ENCODE measurements at places on chromosomes 16 and 17. TPM values are rescaled to one million over a fixed set of nuclear protein-coding genes. Genes with fewer than 3 reads are reported as not detected.

RFFL gene
- total RNA-seq: 11.9 TPM

CD2BP2 gene
- 40.6 TPM for total RNA-seq

BAIAP3 gene
- 0.32 TPM for total RNA-seq

ACSM2B gene
- not detected for total RNA-seq

VAT1 gene
- total RNA-seq: 320 TPM

KRTAP4-9 gene
- not detected for total RNA-seq

OTOP2 gene
- total RNA-seq: not detected

PIPOX gene
- total RNA-seq: 1.7 TPM

KRTAP1-3 gene
- not detected for total RNA-seq

SPNS2 gene
- total RNA-seq: under 0.01 TPM
